SK-N-SH (cell line): ENCODE measurements at places on chromosomes 11 and 22. TPM values are rescaled to one million over a fixed set of nuclear protein-coding genes. Genes with fewer than 3 reads are reported as not detected.

- DNase-seq, result no peak
Measured at GRCh38 chr22:29988719-29989118, 91.5 kb upstream of the HORMAD2 start.

DNA sequence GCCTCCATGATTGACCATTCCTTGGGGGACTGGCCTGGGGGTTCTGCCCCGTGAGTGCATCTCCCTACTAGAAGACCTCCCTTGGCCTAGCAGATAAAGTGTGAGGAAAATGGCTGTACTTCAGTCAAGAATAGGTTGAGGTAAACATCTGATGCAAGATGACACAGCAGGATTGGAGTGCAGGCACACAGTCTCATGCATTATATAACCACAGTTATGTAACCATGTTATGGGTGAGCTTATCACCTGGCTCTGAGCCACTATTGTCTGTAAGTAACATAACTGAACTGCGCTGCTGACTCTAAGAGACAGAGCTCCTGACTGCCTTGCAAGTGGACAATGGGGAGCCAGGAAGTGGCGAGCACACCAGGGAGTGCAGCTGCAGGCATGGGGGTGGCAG lies 378.7 kb upstream of the ANO5 start:
- no peak for DNase-seq

GRCh38 chr11:126748100-126748791 lies 252.3 kb downstream of the KIRREL3 start:
- DNase-seq, result no peak

Gene OR2D2
- not detected in 2 replicates for polyA plus RNA-seq

GRCh38 chr11:72368339-72368738 lies 66.0 kb downstream of the CLPB start:
- DNase-seq, result no peak

GRCh38 chr22:28506150-28506535 lies 173.5 kb downstream of the TTC28 start:
- DNase-seq, result no peak

DNA sequence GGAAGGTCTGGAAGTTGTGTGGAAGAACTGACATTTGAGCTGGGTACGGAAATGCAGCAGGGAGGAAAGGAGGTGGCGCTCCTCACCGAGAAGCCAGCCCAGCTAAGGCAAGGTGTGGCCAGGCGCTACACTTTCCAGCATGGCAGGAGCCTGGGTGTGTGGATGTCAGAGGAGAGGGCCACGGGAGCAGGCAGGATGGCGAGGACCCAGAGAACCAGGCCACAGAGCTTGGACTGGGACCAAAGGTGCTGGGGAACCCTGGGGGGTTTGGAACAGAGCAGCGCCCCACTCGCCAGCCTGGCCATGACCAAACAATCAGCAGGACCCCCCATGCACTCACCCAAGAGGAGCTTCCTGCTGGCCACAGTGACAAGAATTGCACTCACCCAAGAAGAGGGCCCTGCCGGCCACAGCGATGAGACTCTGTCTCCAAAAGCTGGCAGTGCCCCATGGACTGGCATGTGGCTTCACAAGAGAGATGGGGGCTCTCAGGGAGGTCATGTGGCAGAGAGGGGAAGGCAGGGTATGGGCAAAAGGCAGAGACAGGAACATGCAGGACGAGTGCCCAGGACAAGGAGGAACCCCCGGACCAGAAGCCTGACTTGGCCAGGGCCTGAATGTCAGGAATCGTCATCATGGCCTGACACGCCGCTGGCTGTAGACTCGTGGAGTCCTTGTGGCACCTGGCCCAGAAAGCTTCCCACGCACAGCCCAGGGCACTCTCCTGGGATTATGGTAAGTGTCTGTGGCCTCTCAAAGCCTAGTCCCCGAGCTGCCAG lies 45.4 kb downstream of the IGF2 start:
- no peak for DNase-seq

DNA sequence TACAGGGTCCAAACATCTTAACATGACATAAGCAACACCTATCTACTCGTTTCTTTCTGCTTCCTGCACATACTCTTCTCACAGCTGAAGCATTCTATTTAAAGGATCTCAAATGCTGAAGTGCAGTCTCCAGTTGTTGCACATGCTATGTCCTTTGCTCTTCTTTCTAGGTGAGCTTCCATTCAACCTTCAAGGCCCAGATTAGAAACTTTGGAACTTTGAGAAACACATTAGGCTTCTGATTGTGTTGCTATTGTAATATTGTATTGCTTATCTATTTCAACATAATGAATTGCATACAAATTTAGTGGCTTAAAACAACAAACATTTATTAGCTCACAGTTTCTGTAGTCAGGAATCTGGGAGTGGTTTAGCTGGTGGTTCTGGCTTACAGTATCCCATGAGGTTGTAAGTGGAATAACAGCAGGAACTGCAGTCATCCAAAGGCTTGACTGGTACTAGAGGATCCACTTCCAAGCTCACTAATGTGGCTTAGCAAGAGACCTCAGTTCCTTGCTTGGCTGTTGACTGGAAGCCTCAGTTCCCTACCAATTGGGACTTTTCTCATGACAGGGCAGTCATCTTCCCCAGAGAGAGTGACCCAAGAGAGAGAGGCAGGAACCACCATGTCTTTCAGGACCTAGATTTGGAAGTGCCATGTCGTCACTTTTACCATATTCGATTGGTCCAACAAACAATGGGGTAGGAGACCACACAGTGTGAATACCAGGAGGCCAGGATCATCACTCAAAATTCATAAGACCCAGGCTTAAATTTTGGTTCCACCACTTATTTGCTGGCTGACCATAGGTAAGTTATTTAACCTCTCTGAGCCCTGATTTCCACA lies 27.2 kb upstream of the RASSF10 start:
- no peak for DNase-seq

GRCh38 chr11:102197670-102198139 lies 87.5 kb downstream of the YAP1 start:
- DNase-seq, result no peak

- DNase-seq, result no peak
Measured at GRCh38 chr22:31107894-31108218, 488 bp upstream of the SELENOM start.

Gene POU2AF3
- 0.07 and 0.18 TPM in 2 replicates for polyA plus RNA-seq

GRCh38 chr11:33000181-33000580 lies 15.5 kb upstream of the DEPDC7 start:
- no peak for DNase-seq
